ENCODE measurements at places on chromosomes 3 and 15.

GRCh38 chr3:172107403-172107802, 68.0 kb downstream of the FNDC3B start:
- peak; percentile 36 for DNase-seq

DNA sequence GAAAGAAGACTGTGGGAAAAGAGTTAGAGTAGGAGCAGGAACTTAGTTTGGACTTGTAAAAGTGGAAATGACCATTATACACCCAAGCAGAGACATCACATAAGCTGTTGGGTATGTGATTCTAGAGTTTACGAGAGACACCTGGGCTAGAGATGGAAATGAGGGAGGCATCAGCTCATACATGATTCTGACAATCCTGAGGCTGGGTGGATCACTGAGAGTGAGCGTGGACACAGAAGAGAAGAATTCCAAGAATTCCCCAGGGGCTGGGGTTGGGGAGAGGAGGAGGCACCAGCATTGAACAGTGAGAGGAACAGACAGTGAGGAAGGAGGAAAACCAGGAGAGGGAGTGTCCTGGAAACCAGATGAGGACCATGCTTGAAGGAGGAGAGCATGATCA, 113.5 kb downstream of the KCNAB1 start:
- DNase-seq, result no peak

- DNase-seq, result no peak
These were observed 84.1 kb upstream of the KLHL25 start for GRCh38 chr15:85878828-85879225.

- no peak for DNase-seq
These were observed 32.0 kb downstream of the ZBTB38 start for GRCh38 chr3:141400073-141400971.

DNA sequence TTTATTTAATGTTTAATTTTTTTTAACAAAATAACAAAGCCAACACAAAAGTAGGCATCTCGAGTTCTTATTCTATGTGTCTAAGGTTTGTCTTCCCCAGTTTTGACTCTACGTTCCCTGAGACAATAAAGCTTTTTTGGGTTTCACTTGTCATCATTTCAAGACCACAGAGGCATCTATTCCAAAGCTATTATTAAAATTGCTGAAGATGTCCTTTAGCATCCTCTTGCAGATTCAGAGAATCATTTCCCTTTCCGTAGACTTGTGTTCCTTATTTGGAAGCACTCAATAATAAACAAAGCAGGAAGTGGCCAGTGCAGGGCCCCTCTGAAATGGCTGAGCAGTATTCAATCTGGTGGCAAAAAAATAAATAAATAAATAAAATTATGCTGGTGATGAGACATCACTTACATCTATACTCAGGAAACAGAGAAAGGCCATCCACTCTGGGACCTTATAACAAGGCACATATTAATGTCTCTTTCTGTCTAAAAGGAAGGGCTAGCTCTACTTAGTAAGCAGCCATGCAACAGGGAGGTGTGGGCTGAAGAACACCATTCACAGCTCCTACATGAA, 362.3 kb downstream of the WDR72 start:
- no peak for DNase-seq

DNA sequence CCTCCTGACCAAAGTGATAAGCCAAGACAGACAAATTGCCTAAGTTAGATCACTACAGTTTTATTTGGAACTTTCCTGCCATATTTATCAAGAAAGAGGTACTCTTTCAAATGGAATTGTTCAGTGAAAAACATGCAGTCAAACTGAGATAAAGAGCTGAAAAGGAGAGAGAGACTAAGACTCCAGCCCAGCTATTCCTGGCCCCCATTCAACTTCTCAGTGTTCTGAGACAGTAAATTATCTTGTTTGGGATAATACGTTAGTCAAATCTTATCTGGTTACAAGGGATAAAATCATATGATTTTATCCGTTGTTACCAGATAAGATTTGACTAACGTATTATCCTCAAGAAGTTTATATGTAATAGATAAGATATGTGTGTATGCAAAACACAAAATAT, 67.6 kb upstream of the CMC1 start:
- no peak for DNase-seq

DNA sequence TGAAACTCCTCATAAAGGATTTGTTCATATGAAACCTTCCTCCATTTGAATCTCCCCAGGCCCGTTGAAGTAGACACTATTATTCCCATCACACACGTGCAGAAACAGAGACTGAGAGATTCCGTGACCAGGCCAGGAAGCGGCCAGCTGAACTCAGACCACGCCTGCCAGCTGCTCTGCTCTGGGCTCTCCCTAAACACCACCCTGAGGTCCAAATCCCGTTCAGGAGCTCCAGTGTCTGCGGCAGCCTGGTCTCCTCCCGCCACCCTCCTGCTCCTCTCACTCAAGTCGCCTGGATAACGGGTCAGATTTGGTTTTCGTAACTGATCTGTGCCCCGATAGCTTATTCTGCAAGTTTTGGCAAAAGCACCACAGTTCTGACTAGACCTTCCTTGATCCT, 53.6 kb upstream of the SNRPA1 start:
- no peak for DNase-seq

- no peak for DNase-seq
These were observed 140.9 kb downstream of the ATP8B4 start for GRCh38 chr15:49978121-49978520.

DNA sequence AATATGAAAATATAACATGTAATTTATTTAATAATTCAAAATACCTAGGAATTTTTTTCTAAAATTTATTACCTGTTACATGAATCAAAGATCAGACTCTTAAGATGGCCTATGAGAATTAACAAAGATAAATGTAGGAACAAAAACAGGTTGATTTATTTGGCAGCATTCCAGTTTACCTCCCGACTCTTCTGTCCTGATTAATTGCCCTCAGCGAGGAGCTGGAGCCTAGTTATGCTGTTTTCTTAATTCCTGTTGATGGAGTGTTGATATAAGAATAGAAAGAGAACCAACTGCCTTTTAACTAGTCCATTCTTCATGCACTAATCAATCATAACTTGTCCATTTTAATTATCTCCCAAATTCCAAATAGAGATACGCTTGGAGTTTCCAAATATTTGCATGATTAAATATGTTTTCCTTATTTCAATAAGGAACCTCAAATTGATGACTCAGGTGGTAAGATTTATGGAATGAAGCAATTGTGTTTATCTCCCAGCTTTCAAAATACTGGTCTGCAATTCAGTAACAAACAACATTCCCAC, 10.6 kb upstream of the CPB1 start:
- no peak for DNase-seq

- no peak for DNase-seq
These were observed 7.1 kb upstream of the LXN start for GRCh38 chr3:158679547-158680000.

DNA sequence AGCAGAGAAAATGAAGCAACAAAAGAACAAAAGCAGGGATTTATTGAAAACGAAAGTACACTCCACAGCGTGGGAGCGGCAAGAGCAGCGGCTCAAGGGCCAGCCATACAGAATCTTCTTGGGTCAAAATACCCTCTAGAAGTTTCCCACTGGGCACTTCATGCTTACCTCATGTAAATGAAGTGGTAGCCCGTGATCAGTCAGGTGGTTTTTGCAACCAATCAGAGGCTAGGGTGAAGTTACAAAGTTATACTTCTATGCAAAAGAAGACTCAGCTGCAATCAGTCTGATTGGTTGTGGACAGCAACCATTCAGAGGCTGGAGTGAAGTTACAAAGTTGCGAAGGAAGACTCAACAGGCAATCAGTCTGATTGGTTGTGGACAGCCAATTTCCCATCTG, 37.8 kb upstream of the TRH start:
- DNase-seq, result no peak

DNA sequence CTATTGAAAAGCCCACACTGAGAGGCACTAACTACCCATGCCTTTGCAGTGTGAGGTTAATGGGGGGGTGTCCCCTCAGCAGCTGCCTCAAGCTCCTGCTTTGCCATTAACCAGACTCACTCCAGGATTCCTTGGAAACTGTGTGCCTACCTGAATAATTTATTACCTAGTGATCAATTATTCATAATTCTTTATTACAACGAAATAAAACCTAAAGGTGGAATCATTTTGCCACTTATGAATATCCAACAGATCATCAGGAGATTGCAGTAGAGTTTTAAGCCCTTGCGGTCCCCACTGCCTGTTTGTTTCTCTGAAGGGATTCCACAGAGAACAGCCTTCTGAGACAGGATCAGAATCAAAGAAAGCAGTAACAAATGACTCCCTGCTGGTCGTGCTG, 23.3 kb downstream of the NEK11 start:
- DNase-seq, result no peak

DNA sequence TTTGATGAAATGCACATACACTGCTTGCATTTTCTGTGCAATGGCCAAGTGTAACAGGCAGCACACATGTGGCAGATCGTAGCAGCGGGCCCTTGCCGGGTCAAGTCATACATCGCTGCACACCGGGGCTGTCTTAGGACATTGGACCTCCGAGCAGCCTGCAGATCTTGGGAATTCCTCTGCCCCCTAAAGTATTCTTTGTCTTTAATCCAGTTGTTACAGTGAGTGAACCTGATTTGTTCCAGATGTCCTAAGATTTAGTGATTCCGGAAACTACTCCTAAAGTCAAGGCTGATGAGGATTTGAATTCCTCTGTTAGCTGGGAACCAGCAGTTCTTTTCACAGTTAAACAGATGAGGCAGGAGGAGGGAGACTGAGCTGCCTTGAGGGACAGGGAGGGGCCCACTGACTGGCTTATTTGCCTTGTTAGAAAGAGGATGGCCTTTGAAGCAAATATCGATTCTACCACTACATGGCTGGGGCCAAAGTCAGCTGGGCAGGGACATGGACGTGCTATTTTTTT, 190.7 kb upstream of the CTDSPL start:
- DNase-seq, result no peak

GRCh38 chr3:195103623-195104022, 167.3 kb downstream of the XXYLT1 start:
- no peak for DNase-seq

- DNase-seq, result no peak
These were observed 52.6 kb downstream of the CNTN3 start for GRCh38 chr3:74561881-74562280.

GRCh38 chr15:64772488-64772887, 2.9 kb downstream of the RBPMS2 start:
- no peak for DNase-seq

- no peak for DNase-seq
These were observed 63.9 kb upstream of the BBX start for GRCh38 chr3:107458871-107459270.

DNA sequence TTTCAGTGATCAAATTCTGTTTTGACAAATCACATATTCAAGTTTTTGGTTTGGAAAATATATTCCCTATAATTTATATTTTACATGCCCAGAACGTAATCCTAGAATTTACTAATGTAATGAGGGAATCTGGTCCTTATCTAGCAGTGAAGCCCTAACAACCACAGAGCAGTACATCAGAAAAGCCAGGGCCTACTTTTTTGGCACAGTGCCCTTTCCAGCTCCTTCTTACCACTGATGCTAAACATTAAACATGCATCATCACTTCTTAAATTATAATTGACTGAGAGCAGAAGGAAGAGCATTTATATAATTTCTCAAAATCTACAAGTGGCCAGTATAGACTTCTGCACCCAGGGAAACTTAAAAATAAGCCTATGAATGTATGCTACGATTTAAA, 66.7 kb downstream of the FBXL22 start:
- DNase-seq, result no peak

- no peak for DNase-seq
These were observed 49.6 kb downstream of the PLOD2 start for GRCh38 chr3:146111337-146111736.

GRCh38 chr3:118538187-118538586, 496.5 kb downstream of the IGSF11 start:
- DNase-seq, result no peak

- DNase-seq, result no peak
These were observed 7.0 kb upstream of the TM4SF18 start for GRCh38 chr3:149340310-149340933.

- no peak for DNase-seq
These were observed 1.8 kb upstream of the CEP97 start for GRCh38 chr3:101722394-101723173.

DNA sequence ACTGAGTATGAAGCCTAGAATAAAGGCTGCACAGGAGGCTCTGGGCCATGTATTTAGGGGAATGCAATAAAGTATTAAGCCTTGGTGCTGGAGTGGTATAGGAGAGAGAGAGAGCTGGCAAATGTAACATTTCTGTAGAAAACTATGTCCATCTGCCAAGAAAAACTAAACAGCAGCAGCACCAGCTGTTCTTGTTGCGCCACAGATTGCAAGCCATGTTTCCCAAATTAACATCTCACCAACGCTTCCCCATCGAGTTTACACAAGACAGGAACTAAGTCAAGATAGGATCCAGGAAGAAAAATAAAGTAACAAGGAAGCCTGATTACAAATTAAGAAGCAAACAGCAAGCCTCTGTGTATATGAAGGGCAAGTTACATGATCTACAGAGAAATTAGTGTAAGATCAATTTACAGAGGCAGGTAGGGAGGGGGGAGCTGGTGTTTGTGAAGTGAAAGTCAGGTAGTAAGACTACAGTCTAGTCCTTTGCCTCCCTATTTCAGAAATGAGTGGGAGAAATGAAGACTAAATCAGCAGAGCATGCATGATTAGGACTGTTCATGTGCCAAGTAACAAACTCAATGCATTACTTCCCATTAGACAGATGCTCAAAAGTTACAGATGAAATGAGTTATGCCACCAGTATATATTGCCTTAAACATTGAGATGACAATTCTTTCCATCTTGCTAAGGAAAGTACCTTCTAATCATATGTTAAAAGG, 900.5 kb downstream of the EPHA3 start:
- DNase-seq, result no peak

- no peak for DNase-seq
These were observed 4.7 kb downstream of the TMEM40 start for GRCh38 chr3:12754313-12754712.

DNA sequence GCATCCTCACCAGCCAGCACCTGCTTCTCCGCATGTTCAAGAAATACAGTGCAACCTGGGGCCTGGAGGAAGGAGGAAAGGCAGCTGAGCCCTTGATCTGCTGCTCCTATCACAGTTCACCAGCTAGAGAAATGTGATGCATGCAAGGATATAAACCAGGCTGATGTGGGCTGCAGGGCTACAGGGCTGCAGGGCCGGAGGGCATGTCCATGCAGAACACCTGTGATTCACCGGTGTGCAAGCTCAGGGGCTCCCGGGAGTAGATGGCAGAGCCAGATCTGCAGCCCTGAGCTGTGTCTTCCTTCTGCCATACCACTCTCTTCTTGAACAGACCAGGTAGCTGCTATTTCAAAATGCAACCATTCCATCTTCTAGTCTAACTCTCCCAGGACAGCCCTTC, 84.9 kb downstream of the HMG20A start:
- DNase-seq, result no peak

GRCh38 chr3:25442486-25442885, 14.4 kb downstream of the RARB start:
- no peak for DNase-seq

- no peak for DNase-seq
These were observed 268.4 kb upstream of the FRG2C start for GRCh38 chr3:75395580-75396315.

- DNase-seq, result no peak
These were observed 12.1 kb upstream of the RAD18 start for GRCh38 chr3:8975081-8976020.

GRCh38 chr15:47794252-47794914, 77.1 kb downstream of the SEMA6D start:
- DNase-seq, result no peak

- DNase-seq, result no peak
These were observed 301.8 kb upstream of the SEMA6D start for GRCh38 chr15:47415539-47415971.
